ENCODE measurements at places on chromosomes 2 and 18.

GRCh38 chr2:43146083-43146482, 80.3 kb downstream of the ZFP36L2 start:
- DNase-seq: no peak

- DNase-seq: no peak
Measured at GRCh38 chr2:238948765-238949641, 101.1 kb downstream of the TWIST2 start.

GRCh38 chr2:79801082-79801481, 288.2 kb downstream of the CTNNA2 start:
- DNase-seq: no peak

DNA sequence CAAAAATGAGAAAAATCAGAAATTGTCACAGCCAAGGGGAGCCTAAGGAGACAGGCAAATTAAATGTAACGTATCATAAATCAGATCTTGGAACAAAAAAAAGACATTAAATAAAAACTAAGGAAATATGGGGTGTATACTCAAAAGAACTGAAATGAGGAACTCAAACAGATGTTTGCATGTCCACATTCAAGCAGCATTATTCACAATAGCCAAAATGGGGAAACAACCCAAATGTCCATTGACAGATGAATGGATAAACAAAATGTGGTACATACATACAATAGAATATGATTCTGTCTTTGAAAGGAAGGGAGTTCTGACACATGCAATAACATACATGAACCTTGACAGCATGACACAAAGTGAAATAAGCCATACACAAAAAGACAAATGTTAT, 155.8 kb upstream of the KLF7 start:
- no peak for DNase-seq

- no peak for DNase-seq
Measured at GRCh38 chr2:240472078-240472790, 36.8 kb downstream of the GPC1 start.

DNA sequence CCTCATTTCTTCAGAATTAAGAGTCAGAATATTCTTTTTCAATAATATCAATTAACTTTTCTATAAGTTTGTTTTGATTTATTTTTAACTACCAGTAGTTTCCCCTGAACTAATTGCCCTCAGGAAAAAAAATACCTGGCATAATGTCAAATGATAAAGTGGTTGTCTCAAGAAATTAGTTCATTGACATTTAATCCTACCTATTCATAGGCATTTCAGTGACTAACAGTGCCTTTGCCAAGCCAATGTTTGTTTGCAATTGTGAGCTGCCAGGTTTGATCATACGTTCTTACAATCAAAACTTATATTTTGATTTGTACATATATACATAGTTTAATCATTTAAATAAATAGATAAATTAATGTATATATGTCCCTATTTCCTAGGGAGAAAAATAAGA, 267.3 kb upstream of the MC4R start:
- DNase-seq: no peak
